ENCODE measurements at places on chromosomes 13 and 19.

DNA sequence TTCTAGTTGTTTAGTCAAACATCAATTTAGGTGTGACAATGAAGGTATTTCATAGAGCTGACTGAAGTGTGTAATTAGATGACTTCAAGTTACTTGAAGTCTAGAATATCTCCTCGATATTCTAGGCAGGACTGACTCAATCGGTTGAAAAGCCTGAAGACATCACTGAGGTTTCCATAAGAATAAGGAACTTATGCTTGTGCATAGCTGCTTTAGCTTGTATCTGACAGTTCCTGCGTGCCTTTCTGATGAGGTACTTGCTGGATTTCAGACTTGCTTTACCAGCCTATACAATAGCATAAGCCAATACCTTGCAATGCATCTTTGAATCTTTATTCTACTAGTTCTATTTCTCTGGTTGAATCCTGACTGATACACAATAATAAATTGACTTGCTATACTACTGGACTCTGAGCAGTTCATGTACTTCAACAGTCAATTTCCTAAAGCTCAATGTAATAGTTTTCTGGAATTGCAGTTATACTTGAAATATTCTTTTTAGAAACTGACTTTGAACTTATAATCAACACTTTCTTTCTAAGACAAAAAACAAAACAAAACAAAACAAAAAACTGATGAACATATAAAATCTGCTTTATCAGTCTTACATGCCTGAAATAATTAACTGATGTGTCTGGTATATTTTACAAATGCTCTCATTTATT is 1534.8 kb downstream of the SLITRK5 start:
- DNase-seq: no peak

- DNase-seq: no peak
Observed at GRCh38 chr19:10836479-10837330, 693 bp upstream of the TMED1 start.

- DNase-seq: no peak
Observed at GRCh38 chr13:107203146-107203847, 635.4 kb upstream of the ARGLU1 start.

DNA sequence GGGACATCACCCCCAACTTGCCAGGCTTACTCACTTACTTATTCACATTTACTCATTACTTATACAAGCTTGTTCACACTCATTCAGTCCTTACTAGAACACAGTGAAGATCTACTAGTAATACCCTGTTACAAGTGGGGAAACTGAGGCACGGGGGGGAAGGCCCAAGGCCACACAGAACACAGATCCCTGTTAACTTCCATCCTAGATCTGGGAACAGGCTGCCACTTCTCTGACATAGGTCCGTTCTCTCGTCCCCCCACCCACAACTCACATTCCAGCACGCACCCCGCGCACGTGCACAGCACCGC is 1.5 kb upstream of the NRTN start:
- DNase-seq: no peak

DNA sequence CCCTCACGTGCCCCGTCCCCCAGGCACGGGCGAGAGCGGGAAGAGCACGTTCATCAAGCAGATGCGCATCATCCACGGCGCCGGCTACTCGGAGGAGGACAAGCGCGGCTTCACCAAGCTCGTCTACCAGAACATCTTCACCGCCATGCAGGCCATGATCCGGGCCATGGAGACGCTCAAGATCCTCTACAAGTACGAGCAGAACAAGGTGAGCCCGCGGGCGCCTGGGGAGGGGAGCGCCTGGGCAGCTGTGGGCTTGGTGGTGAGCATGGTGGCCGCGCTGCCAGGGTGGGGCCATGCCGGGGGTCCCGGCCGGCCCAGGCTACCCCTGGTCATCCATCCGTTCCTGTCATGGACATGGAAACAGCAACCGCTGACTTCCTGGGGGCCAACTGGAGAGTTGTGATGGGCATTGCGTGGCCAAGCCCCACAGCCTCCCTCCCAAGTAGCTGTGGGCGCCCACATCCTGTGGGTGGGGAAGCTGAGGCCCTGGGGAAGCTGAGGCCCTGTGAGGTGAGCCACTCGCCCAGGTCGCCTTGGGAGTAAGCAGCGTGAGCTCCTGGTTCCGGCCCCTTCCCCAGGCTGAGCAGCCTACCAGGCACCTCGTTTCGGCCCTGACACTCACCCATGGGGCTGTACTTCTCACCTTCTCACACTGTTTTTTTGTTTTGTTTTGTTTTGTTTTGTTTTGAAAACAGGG is 16.1 kb downstream of the GNA11 start:
- no peak for DNase-seq

- no peak for DNase-seq
Observed at GRCh38 chr13:35191883-35192282, 249.8 kb downstream of the NBEA start.

DNA sequence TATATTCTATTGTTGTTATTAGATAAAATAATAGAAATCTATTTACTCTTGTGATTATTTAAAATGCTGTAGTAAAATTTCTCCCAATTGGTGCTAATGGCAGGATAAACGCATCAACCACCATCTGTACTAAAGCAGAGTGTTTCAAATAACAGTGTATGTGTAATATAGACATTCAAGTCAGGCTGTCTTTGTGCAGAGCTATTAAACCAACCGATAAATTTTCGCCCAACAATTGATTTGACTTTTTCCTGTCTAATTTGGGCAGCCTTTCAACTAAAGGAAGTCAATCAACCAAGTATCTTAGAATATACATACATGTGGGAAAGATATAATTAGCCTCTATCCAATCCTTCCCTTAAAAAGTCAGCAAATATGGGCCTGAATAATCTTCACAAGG is 5.8 kb downstream of the AMER2 start:
- no peak for DNase-seq

DNA sequence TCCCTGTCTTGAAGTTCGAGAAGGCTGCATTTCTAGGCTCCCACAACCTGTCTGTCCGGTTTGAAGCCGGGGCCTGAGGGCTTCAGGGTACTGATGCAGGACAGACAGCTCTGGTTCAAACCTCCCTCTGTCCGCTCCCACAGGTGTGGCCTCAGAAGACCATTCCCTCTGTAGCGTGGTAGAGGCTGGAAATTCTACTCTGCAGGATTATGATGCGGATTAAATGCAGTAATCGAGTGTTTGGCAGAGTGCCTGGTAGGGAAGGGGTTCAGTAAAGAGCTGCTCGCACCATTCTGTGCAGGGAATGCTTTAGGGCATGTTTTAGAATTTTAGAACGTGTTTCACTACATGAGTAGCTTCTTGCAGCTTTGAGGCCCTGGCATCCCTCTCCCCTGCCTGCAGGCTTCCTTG is 30.5 kb downstream of the PPP1R37 start:
- DNase-seq: no peak

GRCh38 chr13:73850104-73850873 is 283.9 kb downstream of the KLF12 start:
- DNase-seq: no peak

DNA sequence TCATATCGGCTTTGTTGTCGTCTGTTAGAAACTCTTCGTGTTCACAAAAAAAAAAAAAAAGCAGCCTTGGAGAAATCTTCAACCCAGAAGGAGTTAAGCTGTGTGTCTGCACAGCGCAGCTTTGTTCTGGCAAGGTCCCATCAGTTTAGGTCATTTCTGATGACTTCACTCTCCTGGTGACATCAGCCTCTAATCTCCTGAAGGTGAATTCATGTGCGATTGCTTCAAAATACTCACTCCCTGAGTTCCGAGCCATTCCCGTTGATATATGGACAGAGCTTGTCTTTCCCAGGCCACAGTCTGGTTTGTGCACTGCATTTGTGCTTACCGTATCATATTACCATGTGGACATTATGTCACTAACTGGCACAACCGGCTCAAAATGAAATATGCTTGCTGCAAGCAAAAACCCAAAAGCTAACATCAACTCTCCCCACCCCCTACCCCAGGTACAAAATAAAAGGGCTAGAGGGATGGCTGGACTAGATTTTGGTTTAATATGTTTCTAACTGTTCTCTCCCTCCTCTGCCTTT is 342.4 kb downstream of the KCNRG start:
- DNase-seq: no peak

- no peak for DNase-seq
Observed at GRCh38 chr19:48836089-48837017, at the start of gene HSD17B14. TSS of gene HSD17B14 (minus strand) at chr19:48836491. CDS start at chr19:48836411, 80 bp downstream.

- no peak for DNase-seq
Observed at GRCh38 chr19:2523630-2524311, 47.8 kb downstream of the GADD45B start.

DNA sequence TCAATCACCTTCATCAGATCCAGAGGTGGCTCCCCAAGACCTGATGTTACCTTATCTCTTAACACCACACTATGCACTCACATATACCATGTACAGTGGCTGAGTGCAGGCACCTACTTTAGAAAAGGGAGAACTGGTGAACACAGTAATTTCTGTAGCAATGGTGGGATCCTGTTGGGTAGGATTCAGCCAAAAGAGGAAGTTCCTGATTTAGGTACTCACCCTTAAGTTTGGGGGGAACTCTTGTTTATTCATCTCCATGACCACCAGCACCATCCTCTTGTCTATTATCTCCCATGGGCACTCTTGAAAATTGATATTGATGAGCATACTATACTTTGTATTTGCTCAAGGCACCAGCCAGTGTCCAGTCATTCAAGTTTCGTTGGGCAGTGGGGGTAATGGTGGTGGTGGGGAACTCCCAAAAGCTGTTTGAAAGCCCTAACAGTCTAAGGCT is 324.4 kb downstream of the LMO7 start:
- DNase-seq: no peak
